ENCODE measurements at places on chromosomes 16 and 17.

GRCh38 chr17:17557796-17558195 is 33.7 kb downstream of the PEMT start:
- DNase-seq = no peak

- DNase-seq = no peak
Observed at GRCh38 chr16:56357241-56357764, 68.0 kb downstream of the AMFR start.

GRCh38 chr17:57357392-57357784 is 101.1 kb downstream of the MSI2 start:
- DNase-seq = no peak

GRCh38 chr17:78736526-78737079 is 45.5 kb downstream of the CYTH1 start:
- no peak for DNase-seq

- DNase-seq = no peak
Observed at GRCh38 chr16:68510775-68511174, 28.3 kb upstream of the ZFP90 start.
